ENCODE measurements at places on chromosomes 12 and 14.
A peak's percentile ranks its signal among the peaks of the same experiment; 100 is the strongest.

GRCh38 chr12:75890660-75891059 is 140.9 kb downstream of the PHLDA1 start:
- DNase-seq: no peak

- DNase-seq: no peak
Observed at GRCh38 chr14:87080146-87080545, 912.8 kb downstream of the GALC start.

- DNase-seq: no peak
Observed at GRCh38 chr14:104518659-104519350, 60.8 kb upstream of the C14orf180 start.

DNA sequence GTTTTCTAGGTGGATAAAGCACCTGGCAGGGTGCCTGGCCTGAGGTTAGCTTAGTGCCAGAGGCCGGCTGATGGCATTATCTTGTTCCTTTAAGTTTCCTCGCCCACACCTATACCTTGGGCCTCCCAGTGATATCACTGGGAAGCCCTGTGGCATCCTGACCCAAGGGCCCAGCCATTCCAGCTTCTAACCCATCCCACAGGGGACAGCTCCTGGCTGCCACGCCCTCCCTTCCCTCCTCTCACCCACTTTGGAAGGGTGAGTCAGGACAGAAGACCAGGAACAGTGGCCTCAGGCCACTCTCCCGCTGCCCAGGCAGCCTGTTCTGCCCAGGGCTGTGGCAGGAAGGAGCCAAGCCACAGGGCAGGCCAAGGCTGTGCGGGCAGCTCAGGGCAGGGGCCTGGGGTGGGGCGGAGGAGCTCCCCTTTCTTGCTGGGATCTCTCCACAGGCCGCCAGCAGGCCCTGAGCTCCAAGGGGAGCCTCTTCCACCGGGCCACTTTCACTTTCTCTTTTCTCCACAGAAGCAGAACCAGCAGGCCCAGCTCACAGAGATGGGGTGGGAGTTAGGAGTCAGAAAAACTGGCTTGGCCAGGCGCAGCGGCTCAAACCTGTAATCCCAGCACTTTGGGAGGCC is 75.1 kb downstream of the IRF2BPL start:
- DNase-seq: peak; percentile 83

GRCh38 chr14:55706893-55707292 is 126.9 kb downstream of the KTN1 start:
- no peak for DNase-seq

- peak; percentile 68 for DNase-seq
Observed at GRCh38 chr14:103679351-103679750, 35.9 kb downstream of the XRCC3 start.

GRCh38 chr12:96402061-96402460 is 1.8 kb upstream of the CDK17 start:
- DNase-seq: no peak

GRCh38 chr12:41612892-41613557 is 424.9 kb downstream of the PDZRN4 start:
- no peak for DNase-seq

- no peak for DNase-seq
Observed at GRCh38 chr12:91384806-91385205, 202.2 kb upstream of the DCN start.

DNA sequence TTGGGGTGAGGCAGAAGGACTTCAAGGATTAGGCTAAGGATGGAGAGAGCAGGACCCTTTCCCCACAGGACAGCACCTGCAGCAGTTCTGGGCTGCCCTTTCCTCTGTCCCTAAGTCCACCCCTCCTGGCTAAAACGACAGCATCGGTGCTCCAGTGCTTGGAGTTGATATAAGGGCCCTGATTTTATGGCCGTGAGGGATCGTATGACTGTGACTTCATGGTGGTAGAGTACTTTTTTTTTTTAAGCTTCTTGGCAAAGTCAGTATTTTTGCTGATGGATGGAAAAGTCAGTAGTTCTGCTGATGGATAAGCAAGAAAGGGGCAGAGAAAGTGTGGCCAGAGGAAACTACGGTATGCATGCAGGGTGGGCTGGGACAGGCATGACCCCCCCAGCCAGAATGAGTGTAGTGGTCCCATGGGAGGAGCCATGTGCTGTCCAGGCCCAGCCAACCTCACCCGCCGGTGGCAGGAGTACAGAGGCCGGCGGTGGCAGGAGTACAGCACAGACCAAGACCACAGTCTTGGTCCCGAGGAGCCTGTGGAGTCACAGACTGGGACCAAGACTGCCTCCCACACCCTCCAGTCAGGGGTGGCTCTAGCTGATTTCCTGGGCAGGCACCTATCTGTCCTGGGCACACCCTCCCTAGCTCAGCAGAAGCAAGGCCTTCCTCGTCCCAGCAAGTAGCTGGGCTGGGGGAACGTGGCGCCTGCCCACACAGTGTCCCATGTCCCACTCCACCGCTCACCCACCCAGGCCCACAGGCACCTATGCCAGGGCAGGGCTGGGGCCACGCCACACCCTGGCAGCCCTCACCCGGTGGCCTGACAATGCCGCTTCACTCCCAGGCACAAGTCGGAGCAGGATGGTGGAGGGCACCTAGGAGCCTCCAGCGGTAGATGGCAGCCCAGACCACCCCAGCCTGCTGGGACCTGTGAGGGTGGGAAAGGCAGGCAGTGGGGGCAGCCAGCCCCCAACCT is 46.3 kb downstream of the CCDC88C start:
- no peak for DNase-seq

DNA sequence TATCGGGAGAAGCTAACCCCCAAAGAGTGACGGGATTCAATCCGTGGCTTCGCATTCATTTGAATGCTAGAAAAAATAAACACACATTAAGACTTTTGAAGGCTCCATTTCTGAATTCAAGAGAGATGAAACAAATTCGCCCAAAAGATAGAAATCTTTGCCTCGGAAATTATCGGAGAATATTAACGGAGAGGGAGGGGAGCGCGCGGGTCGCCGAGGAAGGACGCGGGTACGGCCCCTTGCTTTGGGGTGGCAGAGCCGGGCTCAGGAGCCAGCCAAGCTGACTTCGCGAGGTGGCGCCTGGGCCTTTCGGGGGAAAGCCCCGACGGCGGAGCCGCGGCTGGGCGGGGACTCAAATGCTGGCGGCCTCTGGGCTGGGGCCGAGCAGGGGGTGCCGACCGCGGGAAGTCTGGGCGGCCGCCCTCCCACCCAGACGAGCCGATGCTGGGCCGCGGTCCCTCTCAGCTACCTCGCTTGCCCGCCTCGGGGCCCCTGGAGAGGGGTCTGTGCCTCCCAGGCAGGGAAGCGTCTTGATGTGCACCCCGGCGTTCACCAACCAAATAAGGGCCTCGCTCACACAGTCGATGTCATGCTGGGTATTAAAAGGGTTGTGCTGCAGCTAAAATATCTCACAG is 14.7 kb downstream of the NKX2-1 start:
- DNase-seq: no peak

DNA sequence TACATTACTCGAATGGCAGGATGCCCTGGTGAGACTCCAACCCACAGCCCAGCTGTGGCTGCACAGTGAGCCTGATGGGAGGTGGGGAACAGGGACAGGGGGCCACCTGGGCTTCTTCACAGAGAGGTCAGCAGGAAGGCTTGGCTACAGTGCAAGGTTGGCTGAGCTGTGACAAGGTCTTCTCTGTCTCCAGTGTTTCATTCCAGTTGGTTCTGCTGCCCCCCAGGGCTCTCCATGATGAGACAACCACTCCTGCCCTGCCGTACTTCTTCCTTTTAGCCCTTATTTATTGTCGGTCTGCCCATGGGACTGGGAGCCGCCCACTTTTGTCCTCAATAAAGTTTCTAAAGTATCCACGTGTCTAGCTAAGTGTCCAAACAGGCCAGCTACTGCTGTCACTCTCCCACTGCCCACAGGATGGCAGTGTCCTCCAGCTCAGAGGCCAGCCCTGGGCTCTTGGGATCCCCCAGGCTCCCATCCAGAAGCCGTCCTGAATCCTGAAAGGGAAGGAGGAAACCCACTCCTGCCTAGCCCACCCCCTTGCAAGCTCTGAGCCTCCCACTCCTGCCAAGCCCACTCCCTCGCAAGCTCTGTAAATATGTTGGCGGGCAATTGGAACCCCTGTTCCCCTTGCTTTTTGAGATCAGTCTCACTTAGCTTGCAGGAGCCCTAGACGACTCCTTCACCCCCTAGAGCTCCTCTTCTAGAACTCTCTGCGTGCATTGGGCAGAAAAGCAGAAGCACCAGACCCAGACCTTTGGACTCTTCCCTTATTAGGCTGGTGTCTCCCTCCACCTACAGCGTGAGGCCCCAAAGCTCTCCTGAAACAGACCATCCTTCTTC is 5.4 kb downstream of the C1QL4 start:
- DNase-seq: peak; percentile 89

GRCh38 chr14:75119056-75119455 is 7.8 kb downstream of the NEK9 start:
- no peak for DNase-seq

GRCh38 chr14:70816525-70816924 is 7.2 kb upstream of the MAP3K9 start:
- DNase-seq: no peak

DNA sequence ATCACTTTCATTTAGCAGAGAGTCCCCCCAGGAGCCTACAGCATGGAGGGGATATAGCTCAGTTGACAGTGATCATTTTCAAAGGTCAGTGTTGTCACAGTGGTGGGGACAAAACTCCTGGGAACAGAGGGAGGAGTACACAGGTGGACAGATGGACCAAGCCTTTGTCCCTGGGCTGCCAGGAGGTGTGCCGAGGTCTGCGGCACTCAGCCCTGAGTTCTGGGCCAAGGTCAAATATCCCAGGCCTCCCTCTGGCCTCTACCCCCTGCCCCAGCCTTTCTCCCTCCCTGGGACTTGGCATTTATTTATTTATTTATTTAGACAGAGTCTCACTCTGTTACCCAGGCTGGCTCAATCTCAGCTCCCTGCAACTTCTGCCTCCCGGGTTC is 24.8 kb downstream of the CALM1 start:
- no peak for DNase-seq

DNA sequence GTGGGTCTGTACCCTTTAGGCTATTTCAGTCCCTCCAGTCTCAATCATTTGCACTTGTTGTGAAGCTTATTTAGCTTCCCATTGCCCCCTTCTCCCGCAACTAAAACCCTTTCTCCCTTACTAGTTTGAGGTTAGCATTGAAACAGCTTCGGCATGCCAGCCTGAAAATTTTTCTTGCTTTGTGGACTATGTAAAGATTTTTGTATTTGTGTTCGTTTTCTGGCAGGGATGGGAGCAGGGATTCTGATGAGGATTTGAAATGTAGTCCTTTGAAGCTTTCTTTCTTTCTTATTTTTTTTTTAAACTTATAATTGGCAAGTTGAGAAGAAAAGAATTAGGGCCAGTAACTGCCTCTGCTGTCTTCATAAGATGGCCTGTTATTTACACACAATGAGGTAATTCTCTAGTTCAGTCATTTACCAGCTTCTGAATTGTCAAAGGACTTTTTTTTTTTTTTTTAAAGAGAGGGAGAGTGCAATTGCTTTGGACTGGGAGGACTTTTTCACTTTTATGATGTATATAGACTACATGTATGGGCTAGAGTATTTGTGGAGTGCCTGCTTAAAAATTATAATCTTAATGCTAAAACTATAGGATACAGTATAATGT is 29.0 kb downstream of the PALS1 start:
- DNase-seq: peak; percentile 32

DNA sequence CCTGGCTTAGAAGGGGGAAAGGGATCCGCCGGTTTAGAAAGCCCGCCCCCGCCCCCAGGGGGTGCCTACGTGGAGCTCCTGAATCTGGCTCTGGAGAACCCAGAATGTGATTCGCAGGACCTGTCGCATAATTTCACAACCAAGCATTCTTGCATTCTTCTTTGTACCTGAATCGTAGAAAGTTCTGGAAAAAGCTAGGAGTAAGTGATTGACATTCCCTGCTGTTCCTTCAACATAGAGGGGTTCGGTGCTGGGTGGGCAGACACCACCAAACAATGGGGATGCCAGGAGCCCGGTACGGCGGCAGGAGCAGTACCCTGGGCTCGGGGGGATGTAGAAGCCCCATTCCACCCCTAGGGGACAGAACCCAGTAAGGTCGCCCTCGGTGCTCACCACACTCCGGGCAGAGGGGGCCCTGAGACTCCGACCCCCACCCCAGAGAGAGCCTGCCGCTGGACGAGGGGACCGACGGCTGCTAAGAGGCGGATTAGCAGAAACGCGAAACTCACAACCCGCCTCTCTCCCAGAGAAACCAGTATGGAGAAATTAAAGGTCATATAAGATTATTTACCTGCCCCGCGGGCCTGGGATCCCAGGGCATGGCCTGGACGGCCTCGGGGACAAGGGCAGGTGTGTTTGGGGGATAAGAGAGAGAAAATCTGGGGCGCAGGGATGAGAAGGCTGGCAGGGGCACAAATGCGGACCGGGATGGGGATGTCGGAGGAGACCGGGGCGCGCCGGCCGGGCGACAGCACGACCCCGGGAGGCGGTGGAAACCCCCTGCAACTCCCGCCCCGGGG is 520 bp downstream of the CSRP2 start:
- peak; percentile 70 for DNase-seq

DNA sequence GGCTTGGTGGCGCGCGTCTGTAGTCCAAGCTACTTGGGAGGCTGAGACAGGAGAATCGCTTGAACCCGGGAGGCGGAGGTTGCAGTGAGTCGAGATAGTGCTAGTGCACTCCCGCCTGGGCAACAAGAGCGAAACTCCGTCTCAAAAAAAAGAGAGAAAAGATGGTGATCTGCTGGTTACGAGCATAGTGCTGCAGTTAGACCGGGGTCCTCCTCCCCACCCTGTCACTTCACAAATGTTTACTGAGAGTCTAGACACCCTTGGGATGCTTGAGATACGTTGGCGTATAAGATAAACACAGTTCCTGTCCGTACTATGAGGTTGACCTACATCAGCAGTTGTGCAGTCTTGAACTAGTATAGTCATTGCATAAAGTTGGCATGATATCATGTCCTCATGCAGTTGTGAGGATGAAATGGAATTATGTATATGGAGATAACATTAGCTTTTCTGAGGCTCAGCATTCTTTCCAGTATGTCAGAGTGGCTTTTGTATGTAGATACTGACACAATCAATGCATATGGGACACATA is 787 bp downstream of the ACAD10 start:
- DNase-seq: no peak

- no peak for DNase-seq
Observed at GRCh38 chr14:47857646-47858045, 182.2 kb upstream of the MDGA2 start.

- no peak for DNase-seq
Observed at GRCh38 chr12:128583453-128583852, 240.3 kb downstream of the SLC15A4 start.

GRCh38 chr14:78073028-78073427 is 97.1 kb upstream of the NRXN3 start:
- no peak for DNase-seq
